Stimulated activated CD4-positive, alpha-beta T cell treated with anti-CD3 and anti-CD28 coated beads, Interleukin-12 subunit alpha, Interleukin-12 subunit beta, amount 100 ng/mL, for 4 hours (primary cell): ENCODE measurements at places on chromosomes 16 and 17.

- no peak for DNase-seq
These were observed 45.6 kb upstream of the ENPP7 start for GRCh38 chr17:79685121-79685520.

GRCh38 chr16:29951625-29952365 lies 10.1 kb upstream of the TMEM219 start:
- no peak for DNase-seq

DNA sequence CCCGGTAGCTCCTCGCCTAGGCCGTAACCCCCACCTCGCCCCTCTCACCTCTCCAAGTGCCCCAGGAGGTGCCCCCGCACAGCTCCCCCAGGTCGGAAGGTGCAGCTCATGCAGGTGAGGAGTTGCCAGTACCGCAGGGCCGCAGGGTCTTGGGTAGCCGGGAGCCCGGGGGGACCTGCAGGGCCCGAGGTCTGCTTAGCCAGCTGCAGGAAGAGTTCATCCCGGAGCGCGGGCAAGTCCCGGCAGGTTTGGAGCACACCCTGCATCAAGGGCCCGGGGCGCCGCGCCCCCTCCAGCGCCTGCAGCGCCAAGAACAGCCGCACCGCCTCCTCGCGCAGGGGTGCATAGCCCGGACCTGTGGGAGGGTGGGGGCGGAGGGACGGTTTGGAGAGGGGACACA lies 4.8 kb downstream of the PLEKHH3 start:
- DNase-seq = no peak

- DNase-seq = no peak
These were observed 30.6 kb upstream of the MAP3K14 start for GRCh38 chr17:45347444-45347843.

GRCh38 chr17:48442819-48443218 lies 12.8 kb upstream of the SKAP1 start:
- DNase-seq = no peak

- no peak for DNase-seq
These were observed 25.2 kb downstream of the SREBF1 start for GRCh38 chr17:17811381-17812210.

DNA sequence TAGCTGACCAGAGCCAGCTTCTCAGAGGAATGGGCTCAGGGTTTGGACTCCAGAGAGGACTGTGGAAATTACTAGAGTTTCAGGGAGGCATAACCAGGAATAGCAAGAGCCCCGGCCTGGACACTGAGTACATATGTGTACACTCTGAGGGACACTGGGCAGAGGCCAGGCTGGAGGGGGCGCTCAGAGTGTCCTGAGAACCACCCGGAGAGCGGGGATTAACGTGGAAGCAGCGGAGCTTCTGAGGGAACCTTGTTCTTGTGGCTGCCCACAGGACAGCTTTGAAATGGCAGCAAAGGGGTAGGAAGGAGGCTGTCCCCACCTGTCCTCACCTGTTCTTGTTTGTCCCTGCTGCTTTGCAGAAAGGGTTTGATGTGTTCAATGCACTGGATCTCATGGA lies 27.8 kb downstream of the PLCD3 start:
- DNase-seq = no peak

GRCh38 chr17:73121506-73121905 lies 29.0 kb upstream of the SLC39A11 start:
- DNase-seq = no peak

- DNase-seq = no peak
These were observed 401.1 kb downstream of the XYLT1 start for GRCh38 chr16:17069681-17070080.

- no peak for DNase-seq
These were observed 39.2 kb upstream of the IRX3 start for GRCh38 chr16:54325616-54326265.

GRCh38 chr17:79810130-79811010 lies 13.5 kb upstream of the CBX8 start:
- peak; percentile 81 for DNase-seq

DNA sequence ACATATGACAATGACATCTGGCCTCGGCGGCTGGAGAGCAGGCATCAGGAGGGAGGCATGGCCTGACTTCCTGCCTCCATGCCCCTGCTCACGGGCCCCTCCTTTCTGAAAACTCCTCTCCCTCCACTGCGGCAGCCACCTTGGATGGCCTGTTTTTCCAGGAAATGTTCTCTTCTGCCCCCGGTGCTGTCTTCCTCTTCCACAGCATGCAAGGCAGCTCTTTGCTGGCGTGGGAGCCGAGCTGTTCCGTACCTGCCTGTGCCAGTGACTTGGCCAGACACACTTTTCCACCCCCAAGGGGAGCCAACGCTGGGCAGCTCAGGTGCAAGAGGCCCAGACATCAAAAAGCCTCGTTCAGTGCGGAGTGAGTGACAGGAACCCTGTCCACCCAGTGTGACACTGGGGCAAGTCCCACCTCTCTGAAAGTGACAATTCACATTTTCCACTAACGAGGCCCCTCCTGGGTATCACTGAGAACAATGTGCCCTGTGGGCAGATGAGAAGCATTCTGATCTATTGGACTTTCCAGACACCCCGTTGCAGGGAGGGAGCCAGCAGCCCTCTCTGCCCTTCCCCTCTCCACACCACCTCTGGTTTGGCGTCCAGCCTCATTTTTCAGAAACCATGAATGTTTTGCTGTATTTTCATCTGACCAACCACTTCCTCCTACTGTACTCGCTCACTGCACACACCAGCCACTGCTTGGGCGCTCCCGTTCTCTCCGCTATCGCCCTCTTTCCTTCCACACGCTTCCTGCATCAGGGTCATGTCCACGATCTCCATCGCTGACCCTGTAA lies 31.2 kb downstream of the NSMCE1 start:
- DNase-seq = peak; percentile 71

DNA sequence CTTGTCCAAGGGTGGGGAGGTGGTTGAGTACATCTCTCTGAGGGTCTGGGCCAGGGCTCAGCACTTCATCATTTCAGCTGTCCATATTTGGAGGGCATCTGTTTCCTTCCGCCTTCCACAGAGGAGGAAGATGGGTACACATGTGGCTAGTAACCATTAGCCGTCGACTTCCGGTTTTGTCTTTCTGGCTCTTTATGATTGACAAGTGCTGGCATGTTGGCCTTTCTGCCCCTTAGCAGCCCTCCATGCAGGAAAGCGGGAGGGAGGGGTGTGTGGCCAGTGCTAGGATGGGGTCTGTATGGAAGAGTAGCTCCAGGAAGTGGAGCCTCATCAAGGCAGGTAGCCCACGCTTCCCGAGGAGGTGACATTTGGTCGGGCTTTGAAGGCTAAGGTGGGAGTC lies 69.6 kb downstream of the RAI1 start:
- DNase-seq = no peak

- no peak for DNase-seq
These were observed 56.9 kb downstream of the MARCHF10 start for GRCh38 chr17:62751060-62751691.

DNA sequence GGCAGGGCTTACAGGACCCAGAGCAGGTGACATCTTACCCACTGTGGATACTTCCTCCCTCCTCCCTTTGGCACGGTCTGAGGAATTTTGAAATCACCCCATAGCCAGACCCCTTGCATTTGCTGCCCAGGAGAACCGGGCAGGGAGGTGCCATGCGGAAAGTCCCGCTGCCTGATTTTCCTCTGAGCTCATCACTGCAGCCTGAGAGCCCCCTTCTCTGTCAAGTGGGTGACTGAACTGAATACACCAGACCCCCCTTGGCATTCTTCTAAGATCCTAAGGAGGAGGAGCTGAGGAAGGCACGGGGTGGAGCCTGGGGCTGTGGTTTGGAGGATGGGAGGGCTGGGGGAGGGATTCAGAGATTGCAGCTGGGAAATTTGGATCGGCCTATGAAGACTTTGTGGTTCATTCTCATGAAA lies 173.4 kb downstream of the RAB11FIP4 start:
- no peak for DNase-seq
